AG20443 (cell line): ENCODE measurements at places on chromosomes 12 and 14.

GRCh38 chr14:96363751-96364336 is 518 bp downstream of the GSKIP start:
- DNase-seq: peak; percentile 55

- no peak for DNase-seq
These were observed 39.9 kb downstream of the RAB35 start for GRCh38 chr12:120076651-120077050.

GRCh38 chr14:92199763-92200162 is 78.0 kb downstream of the CPSF2 start:
- no peak for DNase-seq

DNA sequence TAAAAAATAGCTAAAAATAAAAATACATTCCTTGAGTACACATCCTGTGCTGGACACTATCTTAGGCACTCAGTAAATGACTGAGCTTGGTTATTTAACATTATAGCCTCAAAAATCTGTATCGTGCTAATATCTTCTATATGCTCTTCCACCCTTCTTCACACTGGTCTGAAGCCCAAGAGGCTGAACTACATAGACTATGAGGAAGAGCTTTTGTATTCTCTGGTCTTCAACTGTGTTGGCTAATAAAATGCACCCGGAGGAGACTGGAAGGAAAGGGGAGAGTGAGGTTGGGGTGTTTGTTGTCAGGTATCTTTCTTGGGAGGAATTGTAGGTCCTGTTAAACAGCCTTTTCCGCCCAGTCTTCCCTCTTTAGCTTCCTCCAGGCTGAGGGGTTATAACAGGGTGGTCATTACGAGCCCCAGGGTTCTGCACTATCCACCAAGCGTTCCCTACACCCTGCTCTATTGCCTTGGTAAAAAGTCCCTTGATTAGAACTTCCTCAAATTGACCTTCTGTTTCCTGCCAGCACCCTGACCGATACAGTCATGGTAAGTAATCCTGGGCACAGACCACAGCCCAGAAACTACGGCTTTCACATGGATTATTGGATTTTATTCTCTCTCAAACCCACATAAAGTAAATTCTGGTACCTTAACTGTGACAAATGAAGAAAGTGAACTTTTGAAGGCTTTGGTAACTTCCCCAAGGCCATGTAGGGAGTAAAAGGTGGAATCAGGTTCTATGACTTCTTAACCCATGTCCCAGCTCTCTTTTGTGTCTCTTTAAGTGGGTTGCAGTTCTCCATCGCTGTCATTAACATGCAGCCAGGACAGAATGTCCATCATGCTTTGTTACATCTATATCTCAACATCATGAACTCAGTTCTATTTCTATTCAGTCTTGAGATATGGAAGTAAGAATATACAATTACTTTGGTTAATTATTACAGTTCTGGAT is 71.3 kb downstream of the PTHLH start:
- no peak for DNase-seq

GRCh38 chr12:96828169-96828789 is 78.8 kb upstream of the NEDD1 start:
- no peak for DNase-seq

- DNase-seq: peak; percentile 29
These were observed 61.8 kb downstream of the PHLDA1 start for GRCh38 chr12:75969768-75970167.

DNA sequence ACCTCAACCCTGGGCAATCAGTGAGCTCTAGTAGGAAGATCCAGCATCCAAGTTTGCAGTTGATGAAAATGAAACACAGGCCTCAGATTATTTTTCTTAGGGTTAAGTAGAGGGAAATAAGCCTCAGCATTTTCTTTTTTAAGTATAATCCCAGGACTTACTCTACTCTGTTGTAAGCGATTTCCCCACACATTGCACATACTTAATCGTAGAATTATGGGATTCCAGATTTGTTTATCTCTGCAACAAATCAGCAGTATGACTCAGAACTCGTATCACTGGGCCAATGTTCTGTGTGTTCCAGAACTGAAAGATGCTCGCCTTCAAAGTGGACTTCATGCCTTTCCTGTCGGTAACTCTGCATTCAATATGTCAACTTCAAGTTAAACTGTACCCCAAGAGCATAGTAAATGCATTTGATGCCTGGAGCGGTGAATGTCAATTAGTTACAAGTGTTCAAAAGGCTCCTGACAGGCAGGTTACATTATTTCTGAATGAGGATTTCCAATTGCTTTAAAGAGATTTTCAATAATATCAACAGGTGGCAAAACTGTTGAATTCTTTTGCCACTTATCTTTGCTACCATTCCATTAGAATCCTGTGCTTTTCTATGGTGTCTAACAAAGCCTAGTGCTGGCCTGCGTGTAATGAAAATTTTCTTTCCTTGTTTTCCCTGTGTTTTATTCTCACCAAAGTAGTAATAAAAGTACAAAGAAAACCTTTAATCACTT is 323.8 kb upstream of the SYT1 start:
- DNase-seq: no peak

GRCh38 chr12:132494294-132495164 is 4.6 kb downstream of the FBRSL1 start:
- no peak for DNase-seq

DNA sequence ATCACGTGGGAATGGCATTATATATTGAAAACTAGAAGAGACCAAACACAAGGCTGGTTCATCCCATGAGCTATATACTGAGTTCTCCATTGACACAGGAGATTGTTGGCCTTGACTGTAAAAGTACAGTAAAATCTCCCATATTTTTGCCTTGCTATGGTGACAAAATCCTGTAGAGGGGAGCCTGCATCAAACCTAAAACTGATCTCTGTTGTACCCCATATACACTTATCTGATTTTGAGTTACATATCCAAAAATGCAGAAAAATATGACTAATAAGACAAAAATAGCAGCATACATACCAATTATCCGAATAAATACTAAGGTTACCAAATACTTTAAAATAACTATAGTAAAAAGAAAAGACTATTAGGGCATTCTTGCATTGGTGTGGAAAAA is 60.4 kb downstream of the TMTC3 start:
- no peak for DNase-seq

DNA sequence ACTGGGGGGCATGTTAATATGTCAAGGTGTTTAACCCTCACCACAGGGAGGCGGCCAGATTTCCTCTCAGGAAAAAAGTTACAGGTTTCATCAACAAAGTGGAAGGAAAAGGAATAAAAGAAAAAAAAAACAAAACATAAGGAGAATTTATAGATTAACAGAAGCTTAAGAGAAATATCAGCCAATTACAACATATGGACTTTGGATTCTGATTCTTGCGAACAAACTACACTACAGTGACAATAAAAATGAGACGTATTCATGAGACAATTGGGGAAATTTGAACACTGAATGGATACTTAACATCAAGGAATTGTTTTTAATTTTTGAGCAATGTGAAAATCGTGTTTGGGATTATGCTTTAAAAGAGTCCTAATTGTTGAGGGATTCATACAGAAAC is 60.4 kb downstream of the CALM1 start:
- no peak for DNase-seq
